ENCODE measurements at places on chromosomes 16 and 17.

GRCh38 chr17:74639704-74640151 lies 16.2 kb upstream of the CD300E start:
- no peak for DNase-seq

DNA sequence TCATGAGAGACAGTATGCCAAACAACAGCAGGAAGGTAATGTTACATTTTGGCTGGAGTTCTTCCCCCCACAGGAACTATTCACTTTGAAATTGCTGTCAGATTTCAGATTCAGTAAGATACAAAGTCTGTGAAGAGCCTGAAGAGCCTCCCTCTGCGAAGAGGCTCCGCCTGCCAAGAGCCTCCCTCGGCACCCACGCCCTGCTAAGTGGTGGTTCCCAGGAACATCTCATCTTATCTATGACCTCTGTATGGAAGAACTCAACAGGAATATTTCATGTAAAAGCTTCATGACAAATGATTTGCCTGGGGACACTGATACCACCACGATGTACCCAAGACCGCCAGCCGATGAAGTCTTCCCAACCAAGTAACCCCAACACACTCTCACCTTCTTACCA lies 3.2 kb downstream of the ZC3H7A start:
- DNase-seq = no peak

- DNase-seq = no peak
Measured at GRCh38 chr17:862582-862981, 80.4 kb downstream of the MRM3 start.

- DNase-seq = no peak
Measured at GRCh38 chr16:66471264-66471663, 44.2 kb downstream of the BEAN1 start.

DNA sequence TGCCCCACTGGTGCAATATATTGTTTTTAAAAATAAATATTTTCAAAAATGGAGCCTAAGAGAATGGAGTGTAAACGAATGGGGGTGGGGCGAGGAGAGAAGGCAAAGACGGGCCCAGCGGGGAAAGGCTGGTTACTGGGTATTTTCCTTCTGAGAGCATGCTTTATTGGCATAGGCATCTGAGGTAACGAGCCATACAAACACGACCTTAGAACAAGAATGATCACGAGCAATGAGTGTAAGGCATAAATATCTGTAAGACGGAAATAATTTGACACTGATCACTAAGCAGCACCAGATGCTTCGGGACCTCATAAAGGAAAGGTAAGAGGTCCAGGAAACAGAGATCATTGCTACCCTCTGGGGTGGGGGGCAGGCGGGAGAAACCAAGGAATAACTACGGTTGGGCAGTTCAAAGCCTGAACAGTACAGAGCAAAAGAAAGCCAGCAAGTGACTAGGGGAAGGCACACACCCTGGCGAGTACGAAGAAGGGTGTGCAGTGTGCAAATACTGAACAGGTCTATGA lies 959 bp downstream of the SSH2 start:
- DNase-seq = peak; percentile 17

DNA sequence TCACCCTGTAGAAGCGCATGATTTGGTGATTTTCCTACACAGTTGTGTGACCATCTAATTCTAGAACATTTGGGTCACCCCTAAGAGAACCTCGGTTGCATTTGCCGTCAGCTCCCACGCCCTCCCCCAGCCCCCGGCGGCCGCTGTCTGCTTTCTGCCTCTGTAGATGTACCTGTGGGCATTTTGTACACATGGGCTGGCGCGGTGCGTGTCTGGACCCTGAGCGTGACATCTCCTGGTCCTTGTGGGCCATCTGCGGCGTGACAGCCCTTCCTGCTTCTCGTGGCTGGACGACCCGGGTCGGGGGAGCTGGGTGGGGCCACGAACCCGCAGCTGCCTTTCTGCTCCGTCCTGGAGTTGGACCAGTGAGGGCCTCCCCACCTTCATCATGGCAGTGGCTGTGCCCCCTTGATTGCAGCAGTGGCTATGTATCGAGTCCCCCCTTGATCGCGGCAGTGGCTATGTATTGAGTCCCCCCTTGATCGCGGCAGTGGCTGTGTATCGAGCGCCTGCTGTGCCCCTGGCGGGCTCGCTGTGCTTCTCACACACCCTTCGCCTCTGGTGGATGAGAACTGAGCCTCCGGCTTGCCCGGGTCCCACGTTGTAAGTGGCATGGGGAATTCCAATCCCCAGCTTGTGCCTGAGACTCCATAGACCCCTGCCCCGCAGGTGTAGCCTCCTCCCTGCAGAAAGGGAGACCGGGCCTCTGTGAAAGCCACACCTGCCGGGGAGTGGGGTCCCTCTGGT lies 24.1 kb downstream of the GSE1 start:
- no peak for DNase-seq

GRCh38 chr17:79672496-79672895 lies 58.2 kb upstream of the ENPP7 start:
- DNase-seq = no peak

DNA sequence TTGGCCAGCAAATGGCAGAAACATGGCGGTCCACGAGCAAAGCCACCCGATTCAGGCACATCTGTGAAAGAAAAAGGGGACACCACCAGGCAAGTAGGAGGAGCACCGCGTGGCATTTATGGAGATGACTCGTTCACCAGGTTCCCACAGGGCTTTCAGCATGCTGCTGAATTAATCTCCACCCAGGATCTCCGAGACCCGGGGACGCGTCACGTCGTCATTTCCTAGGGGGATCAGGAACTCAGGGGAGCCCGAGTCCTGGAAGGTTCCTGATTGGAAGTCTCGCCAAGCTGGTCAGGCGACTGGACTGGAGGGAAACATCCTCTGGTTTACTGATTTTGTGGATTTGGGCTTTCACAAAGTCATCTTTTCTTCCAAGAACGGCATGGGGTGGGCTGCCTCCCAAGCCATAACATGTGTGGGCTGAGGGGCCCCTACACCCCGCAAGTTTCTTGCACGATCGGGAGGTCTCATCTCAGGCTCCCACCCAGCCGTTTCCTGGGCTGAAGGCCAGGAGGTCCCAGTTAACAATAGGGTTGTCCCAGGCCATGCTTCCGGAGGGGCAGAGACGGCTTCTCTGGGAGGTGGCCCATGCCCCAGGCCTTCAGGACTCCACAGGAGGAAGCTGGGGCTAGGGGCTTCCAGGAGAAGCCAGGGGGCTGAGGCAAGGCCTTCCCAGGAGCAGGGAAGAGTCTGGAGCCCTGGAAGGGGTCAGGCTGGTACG lies 645 bp downstream of the DNAH17 start:
- no peak for DNase-seq

DNA sequence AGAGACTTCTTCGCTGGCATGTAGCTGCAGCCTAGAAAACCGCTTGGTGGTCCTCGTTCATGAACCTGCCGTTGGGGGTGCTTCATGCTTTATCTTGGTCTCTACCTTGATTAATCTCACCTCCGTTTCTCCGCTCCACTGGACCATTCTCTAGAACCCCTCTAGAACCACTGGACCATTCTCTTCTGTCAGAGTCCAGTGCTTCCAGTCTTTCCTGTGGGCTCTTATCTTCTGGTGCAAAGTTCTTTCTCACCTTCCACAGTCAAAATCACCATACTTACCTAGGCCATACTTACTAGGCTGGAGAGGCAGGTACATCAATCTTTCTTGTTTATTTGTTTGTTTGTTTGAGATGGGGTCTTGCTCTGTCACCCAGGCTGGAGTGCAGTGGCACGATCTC lies 71.4 kb downstream of the PITPNC1 start:
- DNase-seq = no peak

All from neuronal stem cell (in vitro differentiated cells).